ENCODE measurements at places on chromosomes 1 and 21.

GRCh38 chr1:214550013-214550856, 1.2 kb downstream of the PTPN14 start:
- DNase-seq, result no peak

- no peak for DNase-seq
These were observed 6.7 kb downstream of the C1QTNF12 start for GRCh38 chr1:1239614-1240347.

DNA sequence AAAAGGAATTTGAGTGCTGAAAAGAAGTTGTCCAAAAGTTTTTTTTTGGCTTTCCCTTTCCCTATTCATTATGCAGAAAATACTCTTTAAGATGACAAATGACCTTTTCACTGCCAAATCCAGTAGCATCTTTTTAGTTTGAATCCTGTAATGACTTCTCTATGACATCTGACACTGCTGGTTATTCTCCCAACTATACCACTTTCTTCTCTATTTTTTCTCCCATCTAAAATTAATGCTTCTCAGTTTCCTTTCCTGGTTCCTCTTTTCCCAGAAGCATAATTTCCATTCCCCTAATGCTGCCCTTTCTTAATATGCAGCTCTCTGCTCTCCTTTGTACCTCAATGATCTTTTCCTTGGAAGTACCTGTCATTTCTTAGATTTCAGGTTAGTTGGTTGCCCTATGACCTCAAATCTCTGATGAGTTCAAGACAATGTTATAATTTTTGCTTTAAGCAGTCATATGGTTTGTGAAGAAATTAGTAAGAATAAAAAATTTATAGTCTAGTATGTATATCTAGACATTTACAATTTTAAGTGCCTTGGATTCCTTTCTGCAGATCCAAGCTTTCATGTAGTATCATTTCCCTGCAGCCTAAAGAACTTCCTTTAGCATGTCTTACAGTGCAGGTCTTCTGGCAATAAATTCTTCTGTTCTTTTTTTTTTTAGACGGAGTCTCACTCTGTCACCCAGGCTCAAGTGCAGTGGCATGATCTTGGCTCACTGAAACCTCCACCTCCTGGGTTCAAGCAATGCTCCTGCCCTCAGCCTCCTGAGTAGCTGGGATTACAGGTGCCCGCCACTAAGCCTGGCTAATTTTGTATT, 150.8 kb downstream of the CDC42BPA start:
- DNase-seq, result no peak

- no peak for DNase-seq
These were observed 120.6 kb upstream of the IFFO2 start for GRCh38 chr1:19076841-19077616.

GRCh38 chr1:108154314-108154713, 45.8 kb downstream of the SLC25A24 start:
- DNase-seq, result no peak

- no peak for DNase-seq
These were observed 569.4 kb upstream of the ADAMTS5 start for GRCh38 chr21:27536319-27536718.

GRCh38 chr21:42468491-42469131, 27.4 kb downstream of the RSPH1 start:
- DNase-seq, result peak; percentile 33

GRCh38 chr1:73862355-73862754, 335.6 kb downstream of the LRRIQ3 start:
- DNase-seq, result no peak

DNA sequence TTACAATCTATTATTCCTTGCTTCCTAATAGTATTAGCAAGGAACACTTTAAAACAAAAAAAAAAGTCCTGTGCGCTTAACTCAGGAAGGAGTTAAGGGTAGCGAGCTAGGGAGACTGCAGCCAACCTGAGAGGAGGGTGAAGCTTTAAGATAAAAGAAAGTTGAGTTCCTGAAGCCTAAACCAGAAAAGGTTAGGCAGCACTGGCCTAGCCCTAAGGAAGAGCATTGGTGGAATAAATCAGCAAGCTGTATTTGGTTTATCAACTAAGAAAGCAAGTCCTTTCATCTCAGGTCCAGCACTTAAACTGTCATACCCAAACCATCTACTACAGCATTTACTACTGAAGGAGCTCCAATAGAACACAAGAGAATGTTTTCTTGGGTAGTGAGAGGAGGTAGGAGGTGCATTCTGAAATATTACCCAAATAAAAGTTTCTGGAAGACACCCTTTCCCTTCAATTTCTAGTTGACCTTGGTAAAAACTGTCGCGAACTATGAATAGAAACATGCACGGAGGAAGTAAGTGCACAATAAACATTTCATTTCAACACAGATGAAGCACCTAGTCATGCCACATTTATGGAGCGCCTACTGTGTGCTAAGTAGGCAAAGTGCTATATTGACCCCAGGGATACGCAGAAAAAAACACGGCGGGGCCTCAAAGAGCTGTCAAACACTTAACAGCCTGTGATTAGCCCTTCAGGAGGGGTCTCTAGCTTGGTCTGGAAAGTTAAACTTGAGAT, 1.3 kb downstream of the GLRX2 start:
- no peak for DNase-seq

- DNase-seq, result peak; percentile 11
These were observed 33.5 kb upstream of the C1orf53 start for GRCh38 chr1:197868751-197869489.

DNA sequence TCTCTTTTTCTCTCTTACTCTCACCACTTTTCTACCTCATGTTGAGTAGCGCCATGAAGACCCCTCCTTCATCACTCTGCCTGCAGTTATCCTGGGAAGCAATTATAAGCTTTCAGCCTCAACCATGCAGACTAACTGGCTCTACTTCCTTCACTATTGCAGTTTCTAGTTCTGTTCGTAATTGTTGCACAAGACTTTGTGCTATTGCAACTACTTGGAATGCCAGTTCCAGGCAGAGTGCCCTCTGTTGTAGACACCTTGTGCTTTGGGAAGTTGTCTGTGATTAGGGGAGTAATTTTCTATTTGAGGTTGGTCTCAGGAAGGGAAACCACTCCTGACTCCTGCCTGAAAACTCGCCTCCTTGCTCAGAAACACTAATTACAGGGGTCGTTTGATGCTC, 19.4 kb downstream of the PGM1 start:
- DNase-seq, result no peak

DNA sequence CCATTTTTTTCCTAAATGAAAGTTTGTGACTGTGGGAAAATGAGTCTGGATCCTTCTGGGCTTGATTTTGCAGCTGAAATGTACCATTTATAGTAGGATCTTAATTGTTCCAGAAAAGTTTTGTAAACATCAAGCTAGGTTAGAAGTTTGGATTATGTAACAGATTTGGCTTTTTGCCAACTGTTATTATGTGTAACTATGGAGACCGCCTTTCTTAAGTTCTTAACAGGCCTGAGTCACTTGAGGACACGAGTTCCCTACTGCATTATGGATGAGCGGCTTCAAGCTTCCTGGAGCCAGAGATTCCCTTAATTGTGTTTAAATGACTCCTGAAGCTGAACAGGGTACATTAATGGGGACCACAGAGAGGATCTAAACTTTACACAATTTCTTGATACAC, 22.2 kb downstream of the SLC25A33 start:
- no peak for DNase-seq

GRCh38 chr1:3293563-3294080, 160.8 kb upstream of the ARHGEF16 start:
- no peak for DNase-seq

- no peak for DNase-seq
These were observed 40.0 kb downstream of the SYNJ1 start for GRCh38 chr21:32687643-32688345.

DNA sequence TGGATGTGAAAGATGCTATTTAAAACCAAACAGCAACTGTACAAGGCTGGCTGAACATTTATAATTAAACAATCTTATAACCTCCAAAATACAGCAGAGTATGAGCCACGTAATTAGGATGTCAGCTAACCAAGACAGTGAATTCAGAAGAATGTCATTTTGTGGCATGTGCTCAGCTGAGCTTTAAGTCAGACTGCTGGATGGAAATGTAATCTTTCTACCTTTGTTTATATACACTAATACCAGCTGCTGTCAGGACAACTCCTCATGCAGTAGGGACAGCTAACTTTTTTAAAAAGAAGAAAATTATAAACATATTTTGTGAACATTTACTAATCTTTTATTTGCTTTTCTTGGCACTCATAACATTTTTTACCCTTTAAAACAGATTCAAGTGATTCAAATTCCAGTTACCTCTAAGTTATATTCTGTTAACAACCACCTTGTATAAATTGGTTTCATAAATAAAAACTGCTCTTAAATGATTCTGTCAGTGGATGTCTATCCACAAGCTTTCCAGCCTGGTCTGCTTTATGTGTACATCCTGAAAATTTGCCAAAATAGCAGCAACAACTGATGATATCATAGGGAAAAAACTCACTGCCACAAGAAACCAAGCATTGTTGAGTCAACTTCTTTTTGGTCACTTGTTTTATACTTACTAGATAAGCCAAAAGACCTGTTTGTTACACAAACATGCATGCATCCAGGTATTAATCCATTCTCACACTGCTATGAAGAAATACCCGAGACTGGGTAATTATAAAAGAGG, 36.1 kb downstream of the DPH5 start:
- DNase-seq, result no peak

GRCh38 chr1:85085417-85085816, 37.1 kb upstream of the MCOLN3 start:
- DNase-seq, result no peak

DNA sequence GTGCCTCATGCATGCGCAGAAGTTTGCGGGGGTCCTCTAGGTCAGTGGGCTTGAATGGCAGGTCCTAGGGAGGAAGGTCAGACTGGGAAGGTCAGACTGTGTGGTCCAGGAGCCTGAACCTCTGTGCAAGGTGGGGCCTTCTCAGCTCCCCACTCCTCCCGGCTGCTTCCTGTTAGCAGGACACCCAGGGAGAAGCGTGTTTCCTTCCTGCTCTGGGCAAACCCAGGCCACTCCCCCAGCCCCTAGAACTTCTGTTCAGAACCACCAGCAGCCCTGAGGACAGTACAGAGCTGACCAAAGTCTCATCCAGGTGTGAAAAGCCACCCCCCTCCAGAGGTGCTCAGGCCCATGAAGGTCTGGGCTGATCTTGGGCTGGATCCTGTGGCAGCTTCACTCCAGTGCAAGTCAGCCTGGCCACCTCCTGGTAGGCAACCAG, 29.9 kb downstream of the NAV1 start:
- DNase-seq, result no peak

- DNase-seq, result no peak
These were observed 133.4 kb downstream of the EDEM3 start for GRCh38 chr1:184621260-184621659.

GRCh38 chr1:15843826-15844572, 3.5 kb upstream of the SPEN start:
- DNase-seq, result no peak

DNA sequence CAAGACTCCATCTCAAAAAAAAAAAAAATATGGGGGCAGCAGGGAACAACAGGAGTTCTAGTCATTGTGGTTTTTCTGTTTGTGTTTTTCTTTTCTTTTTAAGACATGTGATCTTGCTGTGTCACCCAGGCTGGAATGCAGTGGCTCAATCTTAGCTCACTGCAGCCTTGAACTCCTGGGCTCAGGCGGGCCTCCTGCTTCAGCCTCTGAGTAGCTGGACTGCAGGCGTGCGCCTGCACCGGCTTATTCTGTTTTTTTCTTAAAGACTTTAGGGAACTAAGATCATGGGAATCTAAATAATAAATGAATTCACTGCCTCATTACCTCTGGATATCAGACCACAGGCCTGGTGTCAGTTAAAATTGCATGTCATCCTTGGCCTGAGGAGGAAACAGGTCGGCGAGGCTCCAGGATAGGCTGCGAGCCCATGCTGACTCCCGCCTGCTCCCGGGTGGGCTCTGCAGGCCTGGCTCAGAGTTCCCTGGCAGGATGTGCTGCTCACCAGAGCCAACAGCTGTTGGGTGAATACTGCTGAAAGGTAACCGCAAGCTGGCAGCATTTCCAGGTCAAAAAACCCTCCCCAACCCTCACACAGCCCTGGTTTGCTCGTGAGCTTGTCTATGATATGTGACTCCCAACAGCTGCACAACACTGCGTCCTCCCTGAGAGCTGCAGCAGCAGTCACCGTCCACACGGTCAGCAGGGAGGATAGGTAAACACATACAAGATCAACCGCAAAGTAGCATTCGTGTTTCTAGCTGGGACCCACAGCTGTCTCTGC, 58.1 kb downstream of the SCCPDH start:
- DNase-seq, result no peak

DNA sequence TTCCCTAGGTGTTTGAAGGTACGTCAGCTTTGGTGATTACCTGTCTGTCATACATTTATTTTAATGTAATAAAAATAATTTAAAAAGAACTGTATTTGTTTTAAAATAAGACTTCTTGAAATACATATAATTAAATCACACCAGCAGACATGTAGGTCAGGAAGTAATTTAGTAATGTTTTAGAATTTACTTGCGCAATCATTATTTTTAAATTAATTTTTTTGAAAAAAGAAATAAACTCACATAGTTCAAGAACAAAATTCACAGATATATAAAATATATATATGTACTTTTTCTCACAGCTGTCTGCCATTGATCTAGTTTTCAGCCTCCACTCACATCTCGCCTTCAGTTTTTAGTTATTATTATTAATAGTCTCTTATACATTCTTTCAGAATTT, 875.9 kb downstream of the TTLL7 start:
- no peak for DNase-seq

GRCh38 chr1:235863699-235864093, 3.0 kb downstream of the LYST start:
- no peak for DNase-seq

DNA sequence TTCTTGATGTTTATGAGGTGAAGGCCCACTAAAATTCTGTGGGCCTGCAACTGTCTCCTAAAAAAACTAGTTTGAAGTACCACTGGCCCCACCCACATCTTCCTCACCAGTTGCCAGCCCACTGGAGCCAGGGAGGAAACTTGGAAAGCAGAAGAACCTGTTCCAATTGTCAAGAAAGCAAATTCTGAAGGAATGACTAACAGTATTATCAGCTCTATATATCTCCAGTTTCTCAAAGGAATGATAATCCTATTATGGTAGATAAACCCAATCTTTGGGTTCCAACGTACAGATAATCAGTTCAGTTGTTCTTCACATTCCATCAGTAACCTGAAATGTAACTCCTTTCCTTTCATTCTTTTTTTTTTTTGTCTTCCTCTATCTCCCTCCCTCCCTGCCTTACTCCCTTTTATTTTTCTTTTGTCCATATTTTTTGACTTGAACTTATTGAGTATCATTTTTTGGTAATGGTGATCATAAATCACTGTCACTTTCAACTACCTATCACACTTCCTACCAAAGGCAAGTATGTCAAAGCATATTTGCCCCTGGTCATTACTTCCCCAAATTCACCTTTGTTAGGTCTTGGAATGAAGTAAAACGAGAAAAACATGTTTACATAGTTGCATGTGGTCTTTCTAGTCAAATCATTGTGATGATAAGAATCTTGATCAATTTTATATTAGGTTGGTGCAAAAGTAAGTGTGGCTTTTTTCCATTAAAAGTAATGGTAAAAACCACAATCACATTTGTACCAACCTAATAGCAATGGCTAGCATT, 943.4 kb downstream of the TTLL7 start:
- DNase-seq, result no peak

All from activated naive CD4-positive, alpha-beta T cell treated with anti-CD3 and anti-CD28 coated beads, Interleukin-2, amount 50 U/mL, for 72 hours (primary cell).